ENCODE measurements at places on chromosomes 12 and 14. TPM values are rescaled to one million over a fixed set of nuclear protein-coding genes. Genes with fewer than 3 reads are reported as not detected.

Gene ADSS1
- total RNA-seq, result 2.0 TPM

Gene RHEBL1
- total RNA-seq, result 6.0 TPM

- no peaks in the 10 kb centered on the region for H3K27me3 ChIP-seq
- no peak overlapping the region for H3K27ac ChIP-seq
- H3K4me1 ChIP-seq, result no peaks in the 10 kb centered on the region
- DNase-seq, result no peak
Measured at GRCh38 chr12:27652174-27652763, 44.0 kb upstream of the REP15 start.

DNA sequence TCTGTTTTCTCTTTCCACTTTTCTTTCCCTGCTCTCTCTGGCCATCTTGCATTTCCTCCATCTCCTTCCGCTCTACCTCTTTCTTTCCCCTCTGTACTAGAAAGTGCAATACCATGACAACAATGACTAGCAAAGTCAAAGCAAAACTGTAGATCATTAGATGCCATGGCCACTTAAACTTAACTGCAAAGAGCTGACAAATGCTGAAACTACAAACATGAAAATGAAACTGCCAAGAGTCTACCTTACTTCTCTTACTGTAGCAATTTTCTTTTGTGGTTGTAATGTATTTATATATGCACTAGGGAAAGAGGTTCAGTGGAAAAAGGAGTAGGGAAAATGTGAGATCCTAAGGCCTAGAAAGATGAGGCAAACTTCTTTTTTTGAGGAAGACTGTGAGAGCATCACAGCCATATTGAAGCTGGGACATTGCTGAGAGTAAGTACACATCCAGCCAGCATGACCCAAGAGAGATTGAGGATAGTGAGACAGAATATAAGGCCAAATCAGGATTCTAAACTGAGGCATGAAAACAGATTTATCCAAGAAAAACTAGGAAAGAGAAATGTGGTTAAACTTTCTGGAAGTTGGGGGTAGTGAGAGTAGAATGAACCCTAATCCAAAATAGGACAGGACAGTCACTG is 276.6 kb upstream of the NAV3 start:
- no peak overlapping the region for H3K4me3 ChIP-seq
- DNase-seq, result no peak
- no peak overlapping the region for H3K27ac ChIP-seq
- H3K4me1 ChIP-seq, result no peaks in the 10 kb centered on the region
- no peaks in the 10 kb centered on the region for H3K36me3 ChIP-seq

GRCh38 chr12:6627616-6628015 is 8.1 kb downstream of the LPAR5 start:
- peak overlapping the region; percentile 56 for H3K27ac ChIP-seq
- no peaks in the 10 kb centered on the region for H3K36me3 ChIP-seq
- H3K4me3 ChIP-seq, result peak overlapping the region; percentile 58
- no peaks in the 10 kb centered on the region for H3K27me3 ChIP-seq
- no peak for DNase-seq

Gene CKAP4
- 15.7 TPM for total RNA-seq

DNA sequence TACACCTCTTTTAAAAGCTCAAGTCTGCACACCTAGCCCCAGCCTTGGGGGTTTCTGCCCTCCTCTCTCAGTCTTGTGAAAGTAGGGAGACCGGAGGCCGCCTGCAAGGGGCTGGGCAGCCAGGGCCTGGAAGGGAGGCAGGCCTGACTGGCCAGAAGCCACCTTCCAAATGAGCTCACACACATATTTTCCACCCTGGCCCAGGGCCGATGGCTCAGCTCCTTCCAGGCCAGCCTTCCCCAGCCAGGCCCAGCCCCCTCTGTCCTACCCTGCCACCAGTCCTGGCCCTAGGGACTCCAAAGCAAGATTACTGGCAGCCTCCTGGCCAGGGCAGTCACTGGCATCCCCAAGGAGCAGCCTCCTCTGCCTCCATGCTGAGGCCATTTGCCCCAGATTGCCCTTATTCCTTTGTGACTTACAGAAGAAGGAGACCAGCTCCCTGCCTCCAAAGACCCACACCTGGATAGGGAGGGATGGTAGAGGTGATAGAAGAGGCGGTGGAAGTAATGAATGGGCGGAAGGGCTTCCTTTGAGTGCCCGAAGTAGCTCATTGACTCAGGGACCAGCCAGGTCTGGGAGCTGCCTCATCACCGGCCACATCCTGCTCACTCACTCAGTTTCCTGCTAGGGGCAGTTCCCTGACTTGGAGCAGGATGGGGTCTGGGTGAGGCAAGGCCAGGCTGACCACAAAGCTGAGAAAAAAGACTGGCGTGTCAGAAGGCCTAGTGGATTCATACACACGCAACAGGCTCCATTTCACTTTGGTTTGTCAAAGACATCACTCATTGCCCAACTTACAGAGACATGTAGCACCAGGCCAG is 14.8 kb downstream of the MMP14 start:
- H3K27me3 ChIP-seq, result no peaks in the 10 kb centered on the region
- H3K36me3 ChIP-seq, result no peaks in the 10 kb centered on the region
- H3K4me1 ChIP-seq, result peaks cover 16% of the 10 kb centered on the region
- no peak overlapping the region for H3K4me3 ChIP-seq
- no peak overlapping the region for H3K27ac ChIP-seq

DNA sequence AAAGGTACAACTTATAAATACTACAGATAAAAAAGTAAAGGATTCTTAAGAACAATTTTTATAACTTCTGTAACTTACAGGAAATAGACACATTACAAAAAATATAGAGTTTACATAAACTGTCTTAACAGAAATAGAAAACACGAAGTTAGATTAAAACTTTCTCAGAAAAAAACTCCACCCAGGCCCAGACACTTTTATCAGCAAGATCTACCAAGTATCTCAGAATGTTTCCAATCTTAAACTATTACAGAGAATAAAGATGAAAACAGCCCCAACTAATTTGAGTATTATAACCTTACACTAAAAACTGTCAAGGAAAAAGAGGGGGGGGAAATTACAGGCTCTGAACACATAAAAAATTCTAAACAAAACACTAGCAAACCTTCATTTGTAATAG is 8.2 kb downstream of the ZFC3H1 start:
- H3K36me3 ChIP-seq, result peaks cover 62% of the 10 kb centered on the region
- DNase-seq, result no peak

Gene SCNN1A
- 2.0 TPM for total RNA-seq

DNA sequence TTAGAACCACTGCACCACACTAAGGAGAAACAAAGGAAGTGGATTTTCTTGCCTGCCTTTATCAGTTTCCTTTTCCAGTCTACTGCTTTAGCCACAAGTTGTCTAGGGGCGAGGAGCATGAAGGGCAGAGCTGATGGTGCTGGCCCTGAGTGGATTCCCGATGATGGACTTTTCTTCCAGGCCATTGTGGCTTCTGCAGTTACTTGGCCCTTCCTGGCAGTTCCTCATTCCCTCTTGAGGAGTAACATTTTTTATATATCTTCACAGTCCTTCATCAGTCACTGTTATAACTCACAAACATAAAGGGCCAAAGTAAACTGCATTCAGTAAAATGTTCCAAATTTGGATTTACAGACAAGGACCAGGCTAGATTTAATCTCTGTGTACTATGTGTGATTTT is 61.2 kb upstream of the SRSF5 start:
- H3K4me3 ChIP-seq, result no peak overlapping the region
- peaks cover 37% of the 10 kb centered on the region for H3K4me1 ChIP-seq
- H3K27ac ChIP-seq, result no peak overlapping the region
- no peaks in the 10 kb centered on the region for H3K27me3 ChIP-seq
- DNase-seq, result no peak

DNA sequence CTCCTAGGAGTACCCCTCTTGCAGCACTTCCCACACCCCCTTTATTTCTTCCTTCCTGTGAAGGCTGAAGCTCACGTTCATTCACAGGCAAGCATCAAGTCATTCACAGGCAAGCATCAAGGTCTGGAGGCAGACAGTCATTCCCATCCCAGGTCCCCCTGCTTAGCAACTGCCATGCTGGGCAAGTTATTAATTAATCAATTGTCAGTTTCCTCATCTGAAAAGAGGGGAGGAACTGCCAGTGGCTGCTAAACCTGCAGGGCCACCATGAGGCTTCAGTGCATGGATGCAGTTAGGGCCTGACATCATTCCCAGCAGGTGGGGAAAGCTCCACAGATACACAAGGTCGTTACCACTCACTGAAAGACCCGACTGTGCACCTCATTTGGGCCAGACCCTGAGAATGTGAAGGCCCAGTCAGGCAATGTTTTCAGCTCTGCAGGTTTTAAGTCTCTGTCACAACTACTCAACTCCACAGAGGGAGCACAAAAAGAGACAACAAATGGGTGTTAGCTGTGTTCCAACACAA is 85.0 kb upstream of the GPR68 start:
- peaks cover 95% of the 10 kb centered on the region for H3K36me3 ChIP-seq
- peaks cover 93% of the 10 kb centered on the region for H3K4me1 ChIP-seq
- H3K4me3 ChIP-seq, result no peak overlapping the region

DNA sequence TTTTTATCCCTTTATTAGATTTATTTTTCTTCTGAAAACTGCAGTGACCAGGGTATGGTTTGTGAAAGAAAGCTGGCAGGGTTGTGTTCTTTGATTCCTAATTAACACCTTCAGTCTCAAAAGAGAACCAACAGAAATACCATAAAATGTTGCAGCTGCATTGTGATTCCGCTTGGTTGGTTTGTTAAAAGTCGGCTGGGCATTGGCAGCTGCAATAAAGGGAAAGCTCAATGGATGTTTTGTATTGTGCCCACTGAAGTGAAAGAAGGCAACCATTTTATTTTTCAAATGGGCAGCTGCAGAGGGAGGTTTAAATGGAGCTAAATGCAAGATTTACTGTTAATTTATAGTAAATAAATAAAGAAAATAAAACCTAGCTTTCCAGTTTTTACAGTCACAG is 16.7 kb downstream of the LGR5 start:
- H3K27me3 ChIP-seq, result peaks cover 5% of the 10 kb centered on the region
- H3K27ac ChIP-seq, result no peak overlapping the region
- H3K4me1 ChIP-seq, result no peaks in the 10 kb centered on the region
- H3K4me3 ChIP-seq, result no peak overlapping the region
- H3K36me3 ChIP-seq, result no peaks in the 10 kb centered on the region

GRCh38 chr12:110846615-110847566 is at the start of gene CCDC63:
Gene CCDC63, plus strand, starts transcription at chr12:110846987. Its CDS starts 5,968 bp downstream, at chr12:110852955.
- DNase-seq, result peak; percentile 43
- H3K27ac ChIP-seq, result no peak within 1 kb of the TSS
- peaks cover 14% of the 10 kb centered on the region for H3K27me3 ChIP-seq

DNA sequence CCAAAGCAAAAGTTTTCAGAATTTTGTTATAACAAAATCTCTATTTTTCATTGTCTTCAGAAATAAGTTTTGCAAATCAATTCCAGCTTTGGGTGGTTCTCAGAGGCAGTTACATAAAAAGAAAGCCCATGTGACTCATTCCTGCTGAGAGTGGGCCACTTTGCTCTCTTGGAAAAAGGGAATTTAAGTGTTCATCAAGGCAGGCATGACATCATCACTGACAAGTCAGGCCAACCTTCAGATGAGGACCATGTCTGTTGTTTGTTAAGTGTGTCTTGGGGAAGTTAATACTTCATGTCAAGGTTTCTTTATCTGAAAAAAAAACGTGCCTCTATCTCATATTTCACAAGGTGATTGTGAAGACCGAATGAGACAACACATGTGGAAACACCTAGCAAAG is 519.8 kb upstream of the TMPO start:
- H3K4me3 ChIP-seq, result no peak overlapping the region
- H3K27ac ChIP-seq, result no peak overlapping the region
- DNase-seq, result no peak
- no peaks in the 10 kb centered on the region for H3K36me3 ChIP-seq

Gene STON2
- total RNA-seq, result not detected

- peaks cover 76% of the 10 kb centered on the region for H3K27me3 ChIP-seq
- H3K4me3 ChIP-seq, result no peak overlapping the region
- H3K36me3 ChIP-seq, result no peaks in the 10 kb centered on the region
- no peak overlapping the region for H3K27ac ChIP-seq
- H3K4me1 ChIP-seq, result peaks cover 28% of the 10 kb centered on the region
Measured at GRCh38 chr12:51866762-51867161, 18.2 kb upstream of the FIGNL2 start.

DNA sequence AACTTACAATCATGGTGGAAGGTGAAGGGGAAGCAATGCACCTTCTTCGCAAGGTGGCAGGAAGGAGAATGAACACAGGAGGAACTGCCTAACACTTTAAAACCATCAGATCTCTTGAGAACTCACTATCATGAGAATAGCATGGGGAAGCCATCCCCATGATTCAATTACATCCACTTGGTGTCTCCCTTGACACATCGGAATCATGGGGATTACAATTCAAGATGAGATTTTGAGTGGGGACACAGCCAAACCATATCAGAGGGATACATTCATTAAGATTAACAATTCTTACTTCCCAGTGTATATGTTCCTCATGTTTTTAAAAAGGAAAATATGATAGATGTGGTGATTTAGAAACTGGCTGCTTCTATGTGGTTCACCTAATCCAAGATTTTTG is 117.9 kb downstream of the PDE3A start:
- no peaks in the 10 kb centered on the region for H3K27me3 ChIP-seq
- H3K27ac ChIP-seq, result no peak overlapping the region
- no peaks in the 10 kb centered on the region for H3K36me3 ChIP-seq
- no peaks in the 10 kb centered on the region for H3K4me1 ChIP-seq

Gene TMPRSS12
- not detected for total RNA-seq

- peaks cover 55% of the 10 kb centered on the region for H3K4me1 ChIP-seq
- peaks cover 7% of the 10 kb centered on the region for H3K36me3 ChIP-seq
- no peak for DNase-seq
- H3K4me3 ChIP-seq, result no peak overlapping the region
- H3K27ac ChIP-seq, result no peak overlapping the region
Measured at GRCh38 chr14:24315807-24316596, 4.7 kb downstream of the LTB4R start.

DNA sequence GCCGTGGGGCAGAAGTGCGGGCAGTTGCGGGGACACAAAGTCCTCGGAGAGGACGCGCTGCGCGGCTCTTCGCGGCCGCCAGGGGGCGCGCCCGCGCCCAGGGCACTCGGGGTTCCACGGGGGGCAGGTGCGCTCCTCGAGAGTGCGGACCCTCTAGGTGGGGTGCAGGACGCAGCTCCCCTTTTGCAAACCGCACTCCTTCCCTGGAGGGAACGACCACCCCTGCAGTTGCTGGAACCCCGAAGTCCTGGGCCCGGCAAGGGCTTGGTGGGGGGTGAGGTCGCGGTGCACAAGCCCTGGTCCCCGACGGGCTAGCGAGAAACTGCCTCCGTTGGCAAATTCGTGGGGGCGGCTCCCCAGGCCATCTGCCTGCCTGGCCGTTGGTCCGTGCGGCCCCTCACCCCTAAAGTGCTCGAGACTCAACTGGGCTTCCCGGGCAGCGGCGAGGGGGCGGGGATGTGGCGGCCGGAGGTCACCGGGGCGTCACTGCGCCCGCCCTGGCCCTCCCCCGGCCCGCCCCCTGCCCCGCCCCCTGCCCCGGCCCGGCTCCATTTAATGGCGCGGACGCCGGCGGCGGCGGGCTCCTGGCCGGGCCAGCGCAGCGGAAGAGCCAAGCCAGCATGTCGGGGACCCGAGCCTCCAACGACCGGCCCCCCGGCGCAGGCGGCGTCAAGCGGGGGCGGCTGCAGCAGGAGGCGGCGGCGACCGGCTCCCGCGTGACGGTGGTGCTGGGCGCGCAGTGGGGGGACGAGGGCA is at the start of gene ADSS1:
ADSS1 (plus strand) TSS at position 579 of the 756 bp plus-strand sequence; CDS start at position 621, 42 bp downstream.
- H3K4me1 ChIP-seq, result peaks cover 17% of the 10 kb centered on the region
- no peak within 1 kb of the TSS for H3K27ac ChIP-seq
- DNase-seq, result peak; percentile 47
- H3K36me3 ChIP-seq, result peaks cover 3% of the 10 kb centered on the region
- H3K27me3 ChIP-seq, result peaks cover 4% of the 10 kb centered on the region
- H3K4me3 ChIP-seq, result peak within 1 kb of the TSS; percentile 87

- H3K36me3 ChIP-seq, result no peaks in the 10 kb centered on the region
- DNase-seq, result no peak
- H3K27ac ChIP-seq, result no peak overlapping the region
- H3K27me3 ChIP-seq, result no peaks in the 10 kb centered on the region
- H3K4me1 ChIP-seq, result no peaks in the 10 kb centered on the region
- no peak overlapping the region for H3K4me3 ChIP-seq
Measured at GRCh38 chr12:75658901-75659823, 147.8 kb upstream of the KRR1 start.
